ENCODE measurements at places on chromosomes 3 and 15.
A peak's percentile ranks its signal among the peaks of the same experiment; 100 is the strongest.

- DNase-seq = peak; percentile 86
Measured at GRCh38 chr15:76190751-76191538, 120.3 kb downstream of the ETFA start.

DNA sequence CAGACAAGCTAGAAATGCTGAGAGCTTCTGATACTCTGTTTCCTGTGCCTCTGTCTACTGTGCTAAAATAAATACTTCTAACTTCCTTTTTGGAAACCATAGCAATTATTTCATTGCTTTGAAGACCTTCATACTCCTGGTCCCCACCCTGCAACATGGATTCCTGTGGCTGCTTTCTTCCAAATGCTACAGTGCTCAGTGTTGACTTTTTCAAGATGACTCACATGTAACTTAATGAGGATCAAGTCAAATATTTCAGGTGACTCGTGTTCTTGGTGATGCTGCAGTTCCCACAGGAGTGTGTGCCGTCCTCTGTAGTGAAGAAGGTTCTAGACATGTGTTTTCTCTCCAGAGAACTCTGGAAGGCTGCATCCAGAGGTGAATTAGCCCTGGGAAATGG lies 288.6 kb downstream of the CLSTN2 start:
- no peak for DNase-seq

DNA sequence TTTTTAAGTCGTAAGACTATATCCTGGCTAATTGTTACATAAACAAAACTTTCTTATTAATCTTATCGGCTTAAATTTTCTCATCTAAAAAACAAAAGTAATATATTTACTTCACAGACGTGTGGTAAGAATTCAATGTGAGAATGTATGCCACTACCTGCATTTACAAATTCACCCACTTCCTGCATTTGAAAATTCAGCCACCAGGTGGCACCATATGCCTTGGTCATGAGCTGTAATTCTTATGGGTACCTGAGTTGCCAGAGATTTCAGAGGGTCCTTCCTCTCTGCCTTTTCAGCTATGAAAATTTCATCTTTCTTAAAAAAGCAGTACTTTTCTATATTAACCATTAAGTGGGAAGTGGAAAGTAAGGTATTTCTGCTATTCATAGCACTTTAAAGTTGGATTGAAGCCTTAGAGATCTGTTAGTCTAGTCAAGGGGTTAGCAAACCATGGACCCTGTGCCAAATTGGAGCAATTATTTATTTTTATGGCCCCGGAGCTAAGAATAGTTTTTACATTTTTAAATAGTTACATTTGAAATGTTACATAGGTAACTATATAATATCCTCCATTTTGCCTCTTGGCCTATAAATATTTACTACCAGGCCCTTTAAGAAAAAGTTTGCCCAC lies 127.8 kb downstream of the HCN4 start:
- peak; percentile 83 for DNase-seq

DNA sequence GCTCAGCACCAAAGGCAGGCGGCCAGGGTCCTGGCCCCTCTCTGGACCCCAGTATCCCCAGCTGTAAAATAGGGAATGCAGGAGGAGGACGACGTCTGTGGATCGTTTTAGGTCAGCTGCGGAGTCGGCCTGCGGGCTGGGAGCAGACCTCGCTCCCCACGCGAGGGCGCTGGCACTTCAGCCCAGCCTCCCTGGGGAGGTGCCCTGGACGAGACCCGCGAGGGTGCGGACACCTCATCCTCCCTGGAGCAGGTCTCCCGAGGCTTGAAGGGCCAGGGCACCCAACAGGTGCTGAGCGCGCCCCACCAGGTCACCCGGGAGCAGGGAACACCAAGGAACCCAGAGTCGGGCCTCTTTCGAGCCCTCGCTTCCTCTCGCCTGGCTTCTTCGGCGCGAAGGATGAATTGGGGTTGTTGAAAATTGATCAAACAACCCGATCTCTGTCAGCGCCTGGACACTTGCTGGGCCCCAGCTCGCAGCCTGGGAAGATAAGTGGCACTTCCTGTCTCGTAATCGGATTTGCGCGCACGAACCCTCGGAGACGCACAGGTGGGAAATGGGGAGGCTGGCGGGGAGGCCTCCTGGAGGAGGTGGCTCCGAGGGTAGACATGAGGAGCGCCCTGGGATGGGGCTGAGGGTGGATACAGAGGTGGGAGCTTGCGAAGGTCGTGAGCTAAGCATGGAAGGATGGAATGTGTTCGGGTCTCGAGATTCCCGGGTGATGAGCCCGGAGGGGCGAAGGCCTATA lies 588 bp upstream of the VIPR1 start:
- DNase-seq = peak; percentile 26

- DNase-seq = peak; percentile 55
Measured at GRCh38 chr3:106208967-106209366, 340.2 kb upstream of the CBLB start.

DNA sequence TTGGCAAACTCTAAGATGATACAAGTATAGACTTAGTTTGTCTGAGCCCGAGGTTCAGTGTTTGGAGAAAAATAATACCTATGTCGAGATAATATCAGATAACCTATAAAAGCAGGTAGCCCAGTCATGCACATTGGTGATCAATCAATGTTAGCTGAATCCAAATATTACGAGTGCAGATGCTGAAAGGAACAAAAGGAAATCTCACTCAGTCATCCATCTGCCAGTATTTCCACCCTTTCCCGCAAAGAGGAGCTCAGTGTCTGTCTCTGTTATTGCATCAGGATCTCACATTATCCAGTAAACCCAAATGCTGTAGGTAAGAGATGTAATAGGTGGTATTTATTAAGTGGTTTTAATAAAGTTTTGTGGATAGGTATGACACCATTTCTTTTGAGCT lies 251.2 kb upstream of the CTDSPL start:
- no peak for DNase-seq

All from OCI-M1 (cell line).